Melanocyte of skin (primary cell): ENCODE measurements at places on chromosomes 12 and 14. TPM values are rescaled to one million over a fixed set of nuclear protein-coding genes. Genes with fewer than 3 reads are reported as not detected.

FGF23 gene
- total RNA-seq: not detected in 2 replicates

MGP gene
- not detected in 2 replicates for total RNA-seq

SERPINA3 gene
- total RNA-seq: 0.73 and 1.7 TPM in 2 replicates

RPS6KL1 gene
- total RNA-seq: 3.9 and 7.7 TPM in 2 replicates

LHX5 gene
- total RNA-seq: not detected in 2 replicates

CD163 gene
- not detected in 2 replicates for total RNA-seq

PTGER2 gene
- under 0.01 TPM in 2 replicates for total RNA-seq

GPR137C gene
- 0.31 and 0.33 TPM in 2 replicates for total RNA-seq

REP15 gene
- 1.0 and 2.5 TPM in 2 replicates for total RNA-seq

PCED1B gene
- total RNA-seq: under 0.01 and 1.4 TPM in 2 replicates

TOMM20L gene
- not detected in 2 replicates for total RNA-seq

PTCSC3 gene
- not detected in 2 replicates for total RNA-seq

GPR84 gene
- total RNA-seq: not detected in 2 replicates

ZNF385A gene
- 0.36 and 2.4 TPM in 2 replicates for total RNA-seq

CD9 gene
- 243 and 442 TPM in 2 replicates for total RNA-seq
